ENCODE measurements at places on chromosomes 11 and 22. TPM values are rescaled to one million over a fixed set of nuclear protein-coding genes. Genes with fewer than 3 reads are reported as not detected.

Gene UBASH3B
- total RNA-seq, result 2.5 TPM

Gene OR8D1
- not detected for total RNA-seq

Gene CRYBB2
- total RNA-seq, result not detected

Gene OR56A1
- not detected for total RNA-seq

Gene MUC6
- not detected for total RNA-seq

Gene SLC1A2
- 1.3 TPM for total RNA-seq

Gene SLC43A3
- 37.0 TPM for total RNA-seq

Gene SMC1B
- not detected for total RNA-seq

Measured in right cardiac atrium (tissue), 5 donors.